Stimulated activated CD4-positive, alpha-beta T cell treated with anti-CD3 and anti-CD28 coated beads, Interleukin-4, amount 100 ng/mL, for 4 hours (primary cell): ENCODE measurements at places on chromosomes 2 and 18.

DNA sequence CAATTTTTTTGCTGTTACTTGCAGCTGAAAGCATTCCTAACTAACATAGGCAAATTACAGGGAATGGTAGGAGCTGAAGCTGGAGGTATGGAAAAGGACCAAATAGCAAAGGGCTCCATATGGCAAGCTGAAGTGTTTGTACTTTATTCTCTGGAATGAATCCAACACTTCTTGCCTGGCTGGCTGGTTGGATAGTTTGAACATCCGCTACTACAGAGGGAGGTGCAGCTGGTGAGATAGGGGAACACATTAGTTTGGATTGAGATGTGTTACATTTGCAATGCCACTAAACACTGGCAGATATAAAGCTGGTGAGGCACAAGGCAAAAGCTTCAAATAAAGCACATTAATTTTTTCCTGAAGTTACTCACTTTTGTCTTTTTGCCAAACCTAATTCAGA lies 291.5 kb downstream of the SP3 start:
- no peak for DNase-seq

DNA sequence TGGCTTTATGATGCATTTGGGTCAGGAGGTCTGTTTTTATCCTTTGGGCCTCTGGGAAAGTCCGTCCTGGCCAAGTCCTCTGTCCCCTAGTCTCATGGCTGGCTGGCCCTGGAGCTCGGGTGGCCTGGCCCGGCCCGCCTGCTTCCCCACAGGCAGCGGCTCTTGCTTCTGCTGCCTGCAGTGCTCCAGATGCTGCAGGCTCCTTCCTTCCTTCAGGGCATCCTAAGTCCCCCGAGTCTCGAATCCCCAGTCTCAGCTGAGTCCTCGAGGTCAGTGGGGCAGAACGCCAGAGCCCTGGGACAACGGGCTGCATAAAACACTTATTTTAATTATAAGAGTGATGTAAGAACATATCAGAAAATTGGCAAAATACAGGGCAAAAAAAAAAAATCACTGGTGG lies 71.2 kb downstream of the HPCAL1 start:
- no peak for DNase-seq

GRCh38 chr2:203195331-203196036 lies 43.3 kb upstream of the CYP20A1 start:
- DNase-seq, result no peak

DNA sequence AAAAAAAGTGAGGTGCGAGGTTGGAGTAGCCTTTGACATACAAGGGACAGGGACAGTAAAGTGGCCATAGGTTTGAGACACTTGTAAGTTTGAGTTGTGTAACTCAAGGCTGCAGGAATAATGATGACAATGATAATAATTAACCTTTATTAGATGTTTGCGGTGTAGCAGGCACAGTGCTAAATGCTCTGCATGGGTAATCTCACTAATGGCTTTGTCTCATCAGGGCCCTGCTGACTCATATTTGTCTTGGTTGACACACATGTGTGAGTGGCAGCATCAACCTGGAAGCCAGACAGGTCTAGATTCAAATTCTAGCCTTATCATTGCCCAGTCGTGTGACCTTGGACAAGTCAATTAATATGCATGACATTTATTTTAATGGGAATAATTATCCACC lies 126.2 kb downstream of the FSHR start:
- DNase-seq, result no peak

DNA sequence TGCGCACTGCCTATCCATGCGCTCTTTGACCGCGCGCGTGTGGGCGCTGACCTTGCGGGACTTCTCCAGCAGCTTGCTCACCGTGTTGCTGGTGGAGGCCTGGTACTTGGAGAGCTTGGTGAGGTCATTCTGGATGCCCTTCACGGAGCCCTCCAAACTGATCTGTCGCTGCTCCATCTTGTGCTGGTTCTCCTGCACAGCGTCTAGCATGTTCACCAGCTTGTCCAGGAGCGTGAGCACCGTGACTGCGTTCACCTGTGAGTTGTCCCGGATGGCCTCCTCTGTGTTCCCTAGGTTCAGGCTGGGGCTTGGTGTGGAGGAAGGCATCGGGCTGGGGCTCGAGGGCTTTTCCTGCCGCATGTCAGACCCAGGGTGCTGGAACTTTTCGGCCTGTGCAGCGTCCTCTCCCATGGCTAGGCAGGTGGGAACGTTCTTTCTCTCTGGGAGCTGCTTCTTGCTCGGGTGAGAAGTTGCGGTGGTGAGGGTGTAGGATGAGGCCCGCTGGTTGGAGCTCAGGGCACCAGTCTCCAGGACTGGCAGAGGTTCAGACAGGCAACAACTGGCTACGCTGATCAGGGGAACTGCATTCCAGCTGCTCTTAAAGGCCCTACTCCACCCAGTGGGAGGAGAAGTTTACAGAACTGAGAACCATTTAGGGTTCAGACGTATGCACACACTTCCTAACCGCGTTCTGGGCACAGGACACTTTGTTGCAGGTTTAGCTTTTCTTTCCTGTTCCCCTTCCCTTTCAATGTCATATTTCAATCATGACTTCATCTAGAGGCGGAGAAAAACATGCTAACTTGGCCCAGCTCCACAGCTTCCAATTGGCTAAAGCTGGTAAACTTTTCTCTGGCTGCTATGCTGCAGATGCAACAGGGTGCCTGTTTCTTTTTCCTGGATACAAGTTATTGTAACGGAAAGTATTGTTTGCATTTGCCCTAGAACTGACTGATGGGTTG lies at the start of gene CAVIN2:
TSS of gene CAVIN2 (minus strand) at position 574 of the 962 bp plus-strand sequence. CDS start at position 411, 163 bp downstream.
- DNase-seq, result no peak

- DNase-seq, result no peak
These were observed 1.8 kb downstream of the SEC11C start for GRCh38 chr18:59141294-59142068.

DNA sequence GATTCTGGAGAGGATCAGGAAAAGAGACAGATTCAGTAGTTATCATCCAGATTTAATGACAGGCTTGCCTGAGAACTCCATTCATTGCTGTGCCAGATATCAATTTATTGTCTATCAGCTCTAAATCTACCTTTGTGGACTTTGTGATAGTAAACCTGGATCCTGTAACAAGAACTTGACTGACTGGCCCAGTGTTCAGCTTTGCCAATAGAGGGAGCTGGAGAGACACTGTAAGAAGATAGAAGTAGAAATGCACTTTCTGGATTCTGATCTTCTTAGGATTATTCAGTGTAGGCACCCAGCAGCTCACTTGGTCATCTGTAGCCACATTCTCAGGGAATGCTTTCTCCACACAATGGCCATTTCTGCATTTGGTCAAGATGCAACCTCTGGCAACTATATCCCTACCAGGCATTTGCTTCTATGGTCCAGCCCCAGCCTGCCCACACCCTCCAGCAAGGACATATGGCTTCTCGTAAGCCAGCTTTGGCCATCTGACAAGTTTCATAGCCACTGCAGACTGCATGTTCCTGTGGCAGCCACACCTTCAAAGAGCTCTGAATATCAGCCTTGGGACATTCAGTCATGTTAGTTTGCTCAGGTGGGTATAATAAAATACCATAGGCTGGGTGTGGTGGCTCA lies 6.1 kb upstream of the SERPINB8 start:
- peak; percentile 45 for DNase-seq

- DNase-seq, result no peak
These were observed 105.9 kb upstream of the STPG4 start for GRCh38 chr2:47260971-47261370.

GRCh38 chr2:9087121-9087681 lies 83.7 kb upstream of the MBOAT2 start:
- no peak for DNase-seq

DNA sequence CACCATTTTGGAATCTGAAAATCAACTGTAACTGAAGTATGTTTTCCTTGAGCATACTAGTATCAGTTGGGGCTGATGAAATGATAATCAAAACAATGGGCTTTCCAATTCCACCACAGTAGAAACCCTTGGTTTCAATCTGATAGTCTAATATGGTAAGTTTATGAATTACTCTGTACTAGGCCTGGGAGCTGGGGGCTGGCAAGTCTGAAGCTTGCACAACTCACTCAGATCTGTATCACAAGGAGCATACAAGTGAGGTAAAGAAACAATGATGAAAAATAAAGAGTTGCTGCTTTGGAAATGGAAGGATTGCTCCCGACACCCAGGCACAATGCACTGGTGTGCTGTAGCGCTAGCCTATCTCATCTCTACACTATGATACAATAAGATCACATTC lies 19.4 kb downstream of the ZEB2 start:
- DNase-seq, result no peak

DNA sequence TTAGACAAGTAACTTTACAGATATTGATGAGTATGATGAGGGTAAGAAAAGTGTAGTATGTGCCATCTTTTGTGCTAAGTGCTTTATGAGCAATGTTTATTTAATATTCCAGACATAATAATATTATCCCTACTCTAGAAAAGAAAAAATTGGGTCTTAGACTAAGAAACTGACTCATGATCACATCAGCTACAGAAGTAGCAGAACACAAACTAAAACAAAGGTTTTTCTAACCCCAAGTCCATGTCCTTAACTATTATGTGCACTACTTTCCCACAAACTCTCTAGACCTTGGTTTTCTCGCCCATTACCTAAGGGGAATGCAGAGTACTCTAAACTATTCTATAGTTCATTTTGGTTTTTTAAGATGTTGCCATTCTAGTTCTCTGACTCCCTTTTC lies 64.5 kb downstream of the BAZ2B start:
- DNase-seq, result no peak

GRCh38 chr2:239518286-239519088 lies 117.7 kb upstream of the HDAC4 start:
- no peak for DNase-seq

DNA sequence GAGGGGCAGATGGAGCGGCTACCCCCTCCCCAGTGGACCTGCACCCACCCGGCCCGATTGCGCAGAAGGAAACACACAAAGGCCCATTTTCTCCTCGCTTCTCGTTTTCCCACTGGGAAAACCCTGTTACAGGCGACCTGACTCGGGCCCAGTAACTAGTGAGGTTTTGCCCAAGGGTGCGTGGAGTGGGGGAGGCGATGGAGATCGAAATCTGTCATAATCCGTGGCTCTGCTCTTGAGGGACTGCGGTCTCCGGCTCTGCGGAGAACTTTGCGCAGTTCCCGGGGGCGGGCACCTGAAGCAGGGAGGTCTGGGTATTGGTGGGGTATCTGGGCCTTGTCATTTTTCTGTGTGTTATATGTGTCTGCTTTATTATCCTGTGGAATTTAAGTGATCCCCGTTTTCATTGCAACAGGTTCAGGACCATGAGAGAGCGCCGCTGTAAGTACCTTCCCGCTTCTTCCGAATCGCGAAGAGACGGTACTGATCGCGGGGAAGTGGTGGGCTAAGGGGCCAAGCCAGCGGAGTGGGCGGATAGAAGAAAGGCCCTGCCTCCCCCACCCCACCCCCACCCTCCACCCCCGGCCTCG lies 4.0 kb upstream of the HOXD4 start:
- DNase-seq, result no peak

- DNase-seq, result no peak
These were observed 74.1 kb downstream of the CABYR start for GRCh38 chr18:24212939-24213338.

- DNase-seq, result no peak
These were observed 423.9 kb upstream of the MAP2 start for GRCh38 chr2:208999911-209000310.

DNA sequence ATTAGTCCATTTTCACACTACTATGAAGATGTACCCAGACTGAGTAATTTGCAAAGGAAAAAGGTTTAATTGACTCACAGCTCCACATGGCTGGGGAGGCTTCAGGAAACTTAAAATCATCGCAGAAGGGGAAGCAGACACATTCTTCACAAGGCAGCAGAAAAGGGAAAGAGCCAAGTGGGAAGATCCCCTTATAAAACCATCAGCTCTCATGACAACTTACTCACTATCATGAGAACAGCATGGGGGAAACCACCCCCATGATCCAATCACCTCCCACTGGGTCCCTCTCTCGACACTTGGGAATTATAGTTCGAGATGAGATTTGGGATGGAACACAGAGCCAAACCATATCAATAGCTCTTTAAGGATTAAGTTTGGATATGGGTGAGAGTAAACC lies 246.1 kb upstream of the CYRIA start:
- no peak for DNase-seq

- no peak for DNase-seq
These were observed 230.1 kb downstream of the RNF152 start for GRCh38 chr18:61662726-61663125.

DNA sequence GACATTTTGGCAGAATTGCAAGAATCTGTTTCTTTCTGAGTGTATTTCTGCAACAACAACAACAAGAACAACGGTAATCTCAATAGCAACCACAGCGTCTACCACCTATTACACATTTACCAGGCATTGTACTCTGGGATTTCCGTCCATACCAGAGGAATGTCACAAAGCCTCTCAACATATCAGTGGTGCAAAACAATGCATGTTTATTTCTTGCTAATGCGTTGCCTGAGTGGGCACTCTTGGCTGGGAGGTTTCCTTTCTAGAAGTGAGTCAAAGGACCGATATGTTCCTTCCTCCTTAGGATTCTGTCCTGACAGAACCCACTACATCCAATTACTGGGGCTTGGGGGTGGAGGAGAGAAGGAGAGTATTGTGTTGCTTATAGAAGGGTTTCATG lies 585.6 kb downstream of the TSN start:
- no peak for DNase-seq

DNA sequence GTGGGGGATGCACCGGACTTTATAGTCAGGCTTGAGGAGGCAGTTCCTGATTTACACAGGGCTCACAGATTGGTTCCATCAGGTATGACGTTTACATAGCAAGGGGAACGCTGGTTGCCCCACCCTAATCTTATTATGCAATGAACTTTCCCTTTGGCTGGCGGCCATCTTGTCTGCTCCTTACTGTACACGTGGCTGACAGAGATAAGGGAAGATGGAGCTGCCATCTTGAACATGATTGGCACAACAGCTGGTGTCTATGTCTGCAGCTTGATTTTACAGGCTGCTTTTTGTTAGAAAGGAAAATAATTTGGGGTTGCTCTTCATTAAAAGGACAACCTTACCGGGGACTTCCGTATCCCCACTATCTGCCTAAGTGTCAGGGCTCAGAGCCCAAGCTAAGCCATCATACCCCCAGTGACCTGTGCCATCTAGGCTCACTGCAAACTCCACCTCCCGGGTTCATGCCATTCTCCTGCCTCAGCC lies 33.5 kb upstream of the ATG16L1 start:
- DNase-seq, result no peak

DNA sequence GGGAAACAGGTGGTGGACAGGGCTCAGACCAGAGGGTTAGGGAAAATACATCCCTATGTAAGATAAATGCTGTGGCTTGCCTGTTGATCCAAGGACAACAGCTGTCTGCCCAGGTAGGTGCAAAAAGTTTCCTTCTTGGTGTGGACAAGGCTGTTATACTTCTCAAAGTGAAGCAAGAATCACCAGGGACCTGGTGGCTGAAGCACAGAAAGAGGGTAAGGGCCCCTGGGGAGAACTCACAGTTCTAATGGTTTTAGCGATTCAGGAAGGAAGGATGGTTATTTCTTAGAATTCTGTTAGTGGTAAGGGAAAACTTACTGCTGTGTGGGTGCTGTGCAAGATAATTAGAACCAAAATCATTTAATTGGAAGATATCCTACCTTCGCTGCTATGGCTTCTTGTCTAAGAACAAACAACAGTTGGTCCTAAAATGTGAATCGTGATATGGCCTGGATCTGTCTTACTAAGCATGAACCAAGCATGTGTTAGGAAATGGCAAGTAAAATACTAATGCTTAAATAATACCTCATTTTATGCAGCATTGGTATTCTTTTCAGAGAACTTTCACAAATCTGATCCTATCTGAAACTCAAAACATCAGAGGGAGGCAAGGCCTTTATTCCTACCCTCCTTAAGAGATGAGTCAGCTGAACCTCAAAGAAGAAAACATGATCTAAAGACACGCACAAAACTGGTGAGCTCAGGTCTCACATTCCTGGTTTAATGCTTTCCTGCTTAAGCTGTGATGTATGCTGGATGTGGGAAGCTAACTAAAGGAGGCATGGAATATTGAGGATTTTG lies 159.2 kb upstream of the THUMPD2 start:
- DNase-seq, result no peak
